Stimulated activated CD4-positive, alpha-beta T cell treated with anti-CD3 and anti-CD28 coated beads, Interleukin-15, amount 100 ng/mL, for 1 hour (primary cell): ENCODE measurements at places on chromosomes 11 and 22.

DNA sequence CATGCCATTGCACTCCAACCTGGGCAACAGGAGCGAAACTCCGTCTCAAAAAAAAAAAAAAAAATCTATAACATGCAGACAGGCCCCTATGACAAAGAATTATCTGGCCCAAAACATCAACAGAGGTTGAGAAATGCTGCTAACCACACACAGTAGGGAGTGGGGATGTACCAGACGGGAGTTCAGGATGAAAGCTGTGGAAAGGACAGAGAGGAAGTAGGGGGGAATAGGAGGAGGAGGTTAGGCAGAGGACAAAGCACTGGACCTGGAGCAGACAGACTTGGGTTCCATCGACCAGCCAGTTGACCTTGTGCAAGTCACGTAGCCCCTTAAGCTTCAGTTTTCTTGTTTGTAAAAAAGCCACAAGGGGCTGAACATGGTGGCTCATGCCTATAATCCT, 12.5 kb downstream of the LRP4 start:
- no peak for DNase-seq

DNA sequence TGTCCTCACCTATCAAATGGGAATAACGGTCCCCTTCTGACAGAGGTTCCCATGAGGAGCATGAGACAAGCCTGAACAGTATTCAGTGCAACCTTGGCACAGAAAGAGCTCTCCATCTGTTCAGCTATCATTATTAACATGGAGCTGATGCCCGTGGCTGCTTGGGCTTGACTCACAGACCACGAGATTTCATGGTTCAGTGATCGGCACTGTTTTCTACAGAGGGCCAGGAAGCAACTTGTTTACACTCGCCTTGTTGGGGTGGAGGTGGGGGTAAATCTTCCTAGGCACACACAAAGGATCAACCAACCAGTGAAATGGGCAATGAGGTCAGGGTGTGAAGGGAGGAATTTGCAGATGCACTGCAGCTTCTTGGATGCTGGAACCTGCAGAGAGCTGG, 88.2 kb downstream of the CWC15 start:
- no peak for DNase-seq

DNA sequence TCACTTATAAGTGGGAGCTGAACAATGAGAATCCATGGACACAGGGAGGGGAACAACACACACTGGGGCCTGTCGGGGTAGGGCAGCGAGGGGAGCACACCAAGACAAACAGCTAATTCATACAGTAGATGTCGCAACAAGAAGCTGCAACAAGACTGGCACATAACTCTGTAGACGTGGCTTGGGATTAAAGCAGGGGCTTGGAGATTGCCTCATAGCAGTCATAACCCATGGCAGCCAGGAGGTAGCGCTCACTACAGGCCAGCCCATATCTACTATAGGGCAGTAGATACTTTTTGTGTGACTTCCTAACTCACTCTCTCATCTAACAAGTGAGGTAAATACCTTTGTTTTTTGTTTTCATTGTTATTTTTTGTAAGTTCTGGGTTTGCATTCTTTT, 1.7 kb upstream of the OR9G4 start:
- no peak for DNase-seq

DNA sequence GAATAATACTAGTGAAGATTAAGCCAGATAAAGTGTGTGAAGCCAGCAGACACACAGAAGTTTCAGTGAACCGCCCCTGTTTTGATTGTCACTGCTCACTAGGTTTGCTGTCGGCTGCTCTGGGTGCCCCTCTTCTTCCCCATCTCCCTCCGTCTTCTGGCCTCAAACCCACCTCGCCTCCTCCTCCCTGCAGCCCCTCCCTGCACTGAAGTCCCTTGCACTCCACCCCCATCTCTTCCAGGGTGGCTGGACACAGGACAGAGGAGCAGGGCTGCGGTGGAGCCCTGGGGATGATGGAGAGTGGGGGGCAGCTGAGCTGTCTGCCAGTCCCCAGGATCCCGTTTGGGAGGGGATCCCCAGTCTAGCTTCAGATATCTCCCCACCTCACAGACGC, 53.5 kb downstream of the CYTH4 start:
- DNase-seq = no peak

DNA sequence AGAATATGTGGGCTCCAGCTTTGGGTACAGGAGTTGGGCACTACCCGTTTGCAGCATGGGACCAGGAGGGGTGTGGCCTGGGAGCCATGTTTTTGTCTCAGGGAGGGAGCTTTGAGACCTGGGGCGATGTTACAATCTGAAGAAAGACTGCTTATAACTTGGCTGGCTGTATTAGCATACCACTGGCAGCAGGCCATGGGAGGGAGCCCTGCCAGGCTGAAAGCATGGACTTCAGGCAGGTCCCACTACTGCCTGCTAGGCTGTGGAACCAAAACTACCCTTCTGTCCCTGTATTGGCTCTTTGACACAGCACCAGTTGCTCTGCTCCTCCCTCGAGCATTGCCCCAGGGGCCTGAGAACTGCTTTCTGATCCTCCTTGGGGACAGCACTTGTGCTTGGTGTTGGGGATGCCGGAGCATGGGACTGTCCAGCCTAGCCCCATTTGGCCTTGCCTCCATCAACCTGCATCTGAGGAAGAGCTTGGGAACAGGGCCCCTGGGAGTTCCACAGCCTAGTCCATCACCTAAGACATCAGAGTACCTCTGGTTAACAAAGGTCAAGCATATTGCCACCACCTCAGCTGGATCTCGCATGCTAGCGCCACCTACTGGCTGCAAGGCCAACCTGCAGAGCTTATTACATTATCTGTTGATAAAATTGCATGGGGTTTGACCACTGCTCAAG, 217.4 kb downstream of the SBF2 start:
- DNase-seq = no peak
